ENCODE measurements at places on chromosomes 3 and 15.

GRCh38 chr3:162521669-162522068 is 1025.1 kb downstream of the OTOL1 start:
- no peak for DNase-seq

GRCh38 chr15:28289694-28290463 is 32.1 kb downstream of the HERC2 start:
- DNase-seq: no peak

GRCh38 chr3:24249523-24249922 is 245.1 kb downstream of the THRB start:
- DNase-seq: no peak

GRCh38 chr15:62877276-62877857 is 165.2 kb upstream of the TPM1 start:
- DNase-seq: no peak

DNA sequence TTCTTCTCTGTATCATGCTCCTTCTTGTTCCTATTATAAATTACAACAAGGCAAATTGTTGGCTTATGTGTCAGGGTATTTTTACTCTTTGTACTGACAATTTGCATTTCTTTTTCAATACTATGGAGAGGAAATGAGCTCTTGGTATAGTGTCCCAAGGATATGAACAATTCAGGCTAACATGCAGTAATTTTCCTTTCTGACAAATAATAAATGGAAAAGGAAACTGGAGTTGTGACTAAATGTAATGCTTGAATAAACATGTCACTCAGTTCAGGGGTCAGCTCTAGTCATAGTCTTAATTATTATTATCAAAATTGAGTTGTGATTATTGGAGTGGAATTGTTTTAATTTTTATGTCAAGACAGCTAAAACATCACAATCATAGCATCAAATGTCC is 256.0 kb upstream of the ZPLD1 start:
- no peak for DNase-seq

GRCh38 chr15:66154581-66154980 is 99.0 kb downstream of the MEGF11 start:
- no peak for DNase-seq

- DNase-seq: no peak
Measured at GRCh38 chr3:193742628-193743027, 149.6 kb downstream of the OPA1 start.

DNA sequence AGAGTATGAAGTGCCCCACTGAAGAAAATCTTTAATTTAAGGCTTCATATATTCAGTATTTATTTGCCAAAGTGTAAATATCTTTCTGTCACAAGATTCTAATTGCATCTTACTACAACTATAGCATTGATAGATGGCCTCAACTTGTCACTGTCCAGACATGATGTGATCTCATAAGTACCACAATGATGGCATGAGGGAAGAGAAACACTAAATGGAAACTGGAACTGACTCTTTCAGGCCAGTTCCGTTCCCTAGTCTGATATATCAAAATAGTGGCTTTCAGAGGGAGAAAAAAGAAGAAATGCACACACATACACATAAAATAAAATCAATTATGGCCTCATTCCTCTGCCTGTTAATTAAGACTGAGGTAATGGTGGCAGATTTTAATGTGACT is 615.7 kb downstream of the TBL1XR1 start:
- DNase-seq: no peak
